Aorta (tissue), 5 donors: ENCODE measurements at places on chromosomes 4 and X. TPM values are rescaled to one million over a fixed set of nuclear protein-coding genes. Genes with fewer than 3 reads are reported as not detected.

- DNase-seq: no peak
Observed at GRCh38 chrX:66164931-66165330, 884 bp downstream of the HEPH start.

THOC2 gene
- total RNA-seq: 69.8 TPM

PF4V1 gene
- total RNA-seq: not detected

DNA sequence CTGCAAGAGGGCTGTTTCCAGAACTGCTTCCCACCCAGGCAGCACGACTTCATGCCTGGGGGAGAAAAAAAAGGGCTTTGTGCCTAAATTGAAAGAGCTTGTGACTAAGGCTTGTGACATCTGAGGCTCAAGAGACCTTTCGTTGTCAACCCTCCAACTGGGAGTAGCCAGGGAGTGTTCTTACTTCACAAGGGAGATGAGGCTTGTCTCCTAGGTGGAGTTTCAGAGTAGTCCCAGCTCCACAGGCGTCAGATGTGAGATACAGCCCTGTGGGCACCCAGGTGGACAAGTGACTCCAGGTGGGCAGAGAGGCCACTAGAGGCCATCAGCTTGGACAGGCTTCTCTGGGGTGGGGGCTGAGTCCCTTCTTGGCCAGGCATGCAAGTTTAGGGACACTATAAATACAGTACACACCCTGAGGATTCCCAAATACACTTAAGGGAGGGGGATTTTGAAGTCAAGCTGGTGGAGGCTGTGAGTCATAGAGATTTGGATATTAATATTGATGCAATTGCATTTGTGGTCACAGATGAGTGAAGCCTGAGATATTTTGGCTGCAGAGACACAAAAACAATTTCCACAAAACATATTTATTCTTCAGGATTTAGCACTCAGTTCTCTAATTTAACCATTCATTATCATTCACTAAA is 40.1 kb upstream of the SETD7 start:
- DNase-seq: no peak

KLB gene
- total RNA-seq: not detected

DNA sequence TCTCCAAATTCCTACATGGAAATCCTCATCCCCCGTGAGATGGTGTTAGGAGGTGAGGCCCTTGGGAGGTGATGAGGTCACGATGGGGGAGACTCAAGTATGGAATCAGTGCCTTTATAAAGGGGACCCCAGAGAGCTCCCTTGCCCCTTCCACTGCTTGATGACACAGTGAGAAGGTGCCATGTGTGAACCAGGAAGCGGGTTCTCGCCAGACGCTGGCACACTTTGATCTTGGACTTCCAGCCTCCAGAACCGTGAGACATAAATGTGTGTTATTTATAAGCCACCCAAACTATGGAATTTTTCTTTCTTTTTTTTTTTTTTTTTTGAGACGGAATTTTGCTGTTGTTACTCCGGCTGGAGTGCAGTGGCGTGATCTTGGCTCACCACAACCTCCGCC is 237.6 kb downstream of the DHRSX start:
- no peak for DNase-seq
